Stimulated activated CD8-positive, alpha-beta memory T cell treated with anti-CD3 and anti-CD28 coated beads, Interleukin-15, amount 100 ng/mL, for 4 hours (primary cell): ENCODE measurements at places on chromosomes 6 and 20.

- DNase-seq = no peak
Measured at GRCh38 chr6:46331461-46331860, 159.8 kb downstream of the RCAN2 start.

DNA sequence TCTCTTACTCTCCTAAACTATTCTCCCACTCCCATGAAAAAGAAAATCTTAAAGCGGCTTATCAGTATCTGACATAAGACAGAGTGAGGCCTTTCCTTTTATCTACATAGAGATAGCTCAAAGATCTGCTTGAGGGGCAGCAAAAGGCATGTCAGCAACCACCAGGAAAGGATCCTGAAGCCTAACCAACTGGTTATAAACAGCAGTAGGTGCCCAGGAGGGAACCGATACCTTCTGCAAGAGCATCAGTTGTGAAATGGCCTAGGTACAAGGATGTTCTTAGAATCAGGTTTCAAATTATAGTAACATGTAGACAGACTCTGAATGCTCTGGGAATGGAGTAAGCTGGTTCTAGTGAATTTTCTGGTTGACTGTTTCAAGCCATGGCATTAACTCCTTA, 21.4 kb downstream of the JARID2 start:
- DNase-seq = no peak

DNA sequence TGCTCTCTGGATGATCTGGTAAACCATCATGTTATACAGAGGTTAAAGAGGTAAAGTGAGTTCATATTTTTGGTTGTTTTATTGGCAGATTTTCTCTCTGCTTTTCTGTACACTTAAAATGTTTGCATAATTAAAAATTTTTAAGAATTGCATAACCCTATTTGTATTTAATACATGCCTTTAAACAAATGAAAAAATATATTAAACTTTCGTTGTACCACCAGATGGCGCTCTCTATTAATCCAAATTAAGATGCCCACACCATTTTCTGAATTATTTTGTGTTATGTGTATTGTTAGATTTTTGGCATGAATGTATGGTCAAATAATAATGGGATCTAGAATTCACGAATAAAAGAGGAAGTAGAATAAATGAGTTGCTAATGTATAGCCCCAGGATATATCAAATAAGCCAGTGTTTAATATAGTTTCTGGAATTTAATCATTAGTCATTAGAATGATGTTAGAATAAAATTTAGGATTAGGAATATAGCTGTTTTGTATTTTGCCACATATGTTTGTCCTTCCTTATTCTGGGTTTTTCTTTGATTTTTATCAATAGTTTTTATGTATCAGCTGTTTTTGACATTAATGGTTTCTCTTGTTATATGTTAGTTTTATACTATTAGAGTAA, 38.9 kb downstream of the SMAP1 start:
- no peak for DNase-seq

DNA sequence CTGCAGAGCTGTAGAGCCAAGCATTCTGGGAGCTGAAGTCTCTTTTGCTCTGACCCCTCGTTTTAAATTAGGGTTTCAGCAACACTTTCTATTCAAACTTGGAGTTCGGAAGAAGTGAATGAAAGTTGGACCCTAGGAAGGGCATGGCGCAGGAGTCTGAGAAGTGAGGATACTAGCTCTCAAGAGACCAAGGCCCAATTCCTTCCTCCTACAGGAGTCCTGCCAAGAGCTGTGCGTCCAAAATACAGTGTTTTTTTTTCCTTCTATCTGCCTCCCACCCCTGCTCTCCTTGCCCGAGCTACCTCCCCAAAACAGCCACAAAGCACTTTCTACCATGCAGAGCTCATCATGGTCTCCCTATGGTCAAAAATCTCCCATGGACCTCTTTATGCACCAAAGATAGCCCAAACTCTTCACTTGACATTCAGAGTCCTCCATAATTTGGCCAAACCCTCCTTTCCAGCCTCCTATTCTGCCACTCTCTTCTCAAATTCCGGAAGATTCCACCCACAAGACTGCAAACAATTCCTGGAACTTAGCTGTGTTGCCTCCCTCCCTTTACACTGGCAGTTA, 649 bp upstream of the CSNK2A1 start:
- no peak for DNase-seq

GRCh38 chr6:69820018-69820417, 23.2 kb upstream of the LMBRD1 start:
- DNase-seq = no peak

GRCh38 chr6:106735136-106735633, 105.8 kb downstream of the QRSL1 start:
- DNase-seq = no peak

DNA sequence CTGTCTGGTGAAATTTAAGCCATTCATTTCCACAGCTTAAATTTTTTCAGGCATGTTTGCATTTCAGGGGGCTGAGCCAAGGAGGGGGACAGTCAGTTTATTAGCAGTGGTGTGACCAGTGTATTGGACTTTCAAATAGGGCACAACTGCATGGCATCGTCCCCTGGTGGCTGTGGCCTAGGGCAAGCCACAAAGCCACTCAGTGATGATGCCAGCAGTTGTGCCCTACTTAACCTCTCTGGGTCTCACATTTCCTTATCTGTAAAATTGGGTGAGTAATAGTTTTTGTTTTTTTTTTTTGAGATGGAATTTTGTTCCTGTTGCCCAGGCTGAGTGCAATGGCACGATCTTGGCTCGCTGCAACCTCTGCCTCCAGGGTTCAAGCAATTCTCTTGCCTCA, 48.0 kb downstream of the CDC5L start:
- DNase-seq = no peak

- DNase-seq = no peak
Measured at GRCh38 chr6:108762394-108762793, 85.8 kb upstream of the ARMC2 start.
